ENCODE measurements at places on chromosomes 12 and 14. TPM values are rescaled to one million over a fixed set of nuclear protein-coding genes. Genes with fewer than 3 reads are reported as not detected.

RERGL gene
- total RNA-seq, result not detected

DPY19L2 gene
- 6.6 TPM for total RNA-seq

ANG gene
- 1.9 TPM for total RNA-seq

PYM1 gene
- 32.2 TPM for total RNA-seq

TAC3 gene
- not detected for total RNA-seq

CD4 gene
- 0.23 TPM for total RNA-seq

DTX1 gene
- 0.44 TPM for total RNA-seq

LRRC10 gene
- total RNA-seq, result not detected

A2M gene
- 2.1 TPM for total RNA-seq

CCDC60 gene
- total RNA-seq, result not detected

PTPRB gene
- total RNA-seq, result 0.33 TPM

SNW1 gene
- total RNA-seq, result 67.0 TPM

SCARB1 gene
- 359 TPM for total RNA-seq

PRR4 gene
- total RNA-seq, result 1.1 TPM

TAS2R7 gene
- not detected for total RNA-seq

ACSM4 gene
- not detected for total RNA-seq

SYT10 gene
- total RNA-seq, result not detected

RPS6KL1 gene
- total RNA-seq, result 14.9 TPM

C12orf50 gene
- total RNA-seq, result not detected

LRRC23 gene
- 6.5 TPM for total RNA-seq

TBX3 gene
- 5.1 TPM for total RNA-seq

CCDC175 gene
- not detected for total RNA-seq

SERPINA12 gene
- not detected for total RNA-seq

MYO1H gene
- total RNA-seq, result not detected

PAPLN gene
- 22.2 TPM for total RNA-seq

RTN1 gene
- total RNA-seq, result 0.05 TPM

TMEM132D gene
- not detected for total RNA-seq

LRR1 gene
- 23.3 TPM for total RNA-seq

SLCO1C1 gene
- not detected for total RNA-seq

CIT gene
- 67.9 TPM for total RNA-seq

INSM2 gene
- not detected for total RNA-seq

TMEM229B gene
- 1.6 TPM for total RNA-seq

ALX1 gene
- total RNA-seq, result 0.23 TPM

PYGL gene
- 23.0 TPM for total RNA-seq

CCDC198 gene
- total RNA-seq, result not detected

KRT79 gene
- not detected for total RNA-seq

INHBC gene
- not detected for total RNA-seq

ACVRL1 gene
- 0.36 TPM for total RNA-seq

NEK9 gene
- 40.7 TPM for total RNA-seq

EXOC3L4 gene
- total RNA-seq, result 2.6 TPM

CCDC88C gene
- 21.3 TPM for total RNA-seq

CATSPERB gene
- total RNA-seq, result not detected

SMIM41 gene
- total RNA-seq, result not detected

MYF5 gene
- not detected for total RNA-seq

OTX2 gene
- total RNA-seq, result not detected

GYS2 gene
- not detected for total RNA-seq

CMA1 gene
- not detected for total RNA-seq

DBX2 gene
- not detected for total RNA-seq

GRIP1 gene
- total RNA-seq, result 9.2 TPM

MMP19 gene
- total RNA-seq, result 0.05 TPM

TAS2R42 gene
- not detected for total RNA-seq

TPI1 gene
- total RNA-seq, result 693 TPM

R3HDM2 gene
- 56.5 TPM for total RNA-seq

RPAP3 gene
- total RNA-seq, result 47.3 TPM

OR4K1 gene
- not detected for total RNA-seq

KRT82 gene
- total RNA-seq, result not detected

SLC8A3 gene
- total RNA-seq, result not detected
